ENCODE measurements at places on chromosomes 3 and 15.

DNA sequence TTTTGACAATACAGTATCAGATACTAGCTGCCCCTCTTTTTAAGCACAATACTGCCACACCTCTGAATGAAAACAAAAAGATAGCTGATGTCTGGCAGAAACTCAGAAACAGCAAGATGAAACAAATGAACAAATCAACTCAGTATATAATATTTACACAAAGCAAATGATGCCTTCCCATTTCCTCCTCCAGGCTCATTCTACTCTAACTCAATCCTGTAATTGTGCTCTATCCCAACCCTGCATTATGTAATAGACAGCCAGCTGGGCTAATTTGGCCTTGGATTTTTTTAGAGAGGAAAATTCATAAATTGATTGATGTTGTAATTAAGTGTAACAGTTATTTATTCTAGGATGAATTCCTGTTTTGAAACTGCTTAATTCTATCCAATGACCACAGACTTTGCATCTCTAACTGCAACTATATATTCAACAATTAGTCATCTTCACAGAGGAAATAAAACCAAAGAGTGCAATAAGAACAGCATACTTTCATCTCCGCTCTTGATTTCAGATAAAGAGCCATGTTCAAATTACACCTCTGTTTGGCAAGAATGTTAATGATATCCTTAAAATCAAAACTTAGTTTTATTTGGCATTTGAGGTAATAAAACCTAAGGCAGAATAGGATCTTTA, 6.1 kb downstream of the ATG3 start:
- no peak for DNase-seq

GRCh38 chr3:13517253-13517977, 31.5 kb upstream of the FBLN2 start:
- DNase-seq, result no peak

DNA sequence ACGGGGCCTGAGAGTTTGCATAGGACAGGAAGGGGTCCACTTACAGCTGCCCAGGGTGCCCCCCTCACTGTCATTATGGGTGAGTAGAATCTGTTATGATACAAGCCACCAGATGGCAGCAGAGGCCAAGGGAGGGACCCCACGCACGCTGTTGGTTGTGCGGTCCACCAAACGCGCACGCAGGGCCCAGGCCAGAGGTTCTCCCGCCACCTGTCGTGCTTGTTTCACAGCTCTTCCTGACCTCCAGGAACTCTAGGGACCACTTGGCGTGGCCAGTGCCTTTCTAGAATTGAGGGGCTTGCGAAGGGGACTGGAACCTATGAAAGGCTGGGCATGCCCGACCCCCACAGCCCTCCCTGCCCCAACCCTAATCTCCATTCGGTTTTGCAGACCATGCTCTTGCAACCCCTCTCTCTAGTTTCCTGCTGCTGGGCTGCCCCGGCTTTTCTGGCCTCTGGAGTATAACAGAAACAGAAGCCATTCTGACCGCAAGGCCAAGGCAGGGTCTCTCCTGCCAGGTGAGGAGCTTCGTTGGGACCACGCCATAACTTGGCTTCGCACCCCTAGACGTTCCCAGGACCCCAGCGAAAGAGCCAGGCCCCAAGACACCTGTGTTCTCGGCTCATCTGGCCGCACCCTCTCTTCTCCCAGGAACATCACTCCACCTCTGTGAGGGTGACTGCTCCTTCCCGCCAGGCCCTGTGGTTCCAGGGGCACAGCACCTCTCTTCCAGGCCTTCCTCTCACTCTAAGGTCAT, 46.0 kb downstream of the ALDH1L1 start:
- DNase-seq, result no peak

DNA sequence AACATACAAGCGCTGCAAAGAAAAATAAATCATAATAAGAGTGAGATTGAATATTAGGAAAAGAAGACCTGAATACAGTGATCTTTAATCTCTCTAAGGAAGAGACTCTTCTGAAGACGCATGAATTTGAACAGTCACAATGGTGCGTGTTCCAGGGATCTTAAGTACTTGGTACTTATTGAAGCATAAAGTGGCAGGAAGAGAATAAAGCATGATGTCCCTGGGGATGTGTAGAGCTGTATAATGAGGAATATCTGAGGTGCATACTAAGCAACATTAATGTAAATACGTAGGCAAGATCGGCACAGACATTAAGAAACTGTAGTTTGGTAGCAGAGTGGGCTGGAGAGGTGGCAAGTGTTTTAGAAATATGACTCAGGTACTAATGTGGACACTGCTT, 246.2 kb upstream of the MCTP2 start:
- no peak for DNase-seq

GRCh38 chr15:22839046-22839695, 705 bp downstream of the NIPA2 start:
- DNase-seq, result no peak

DNA sequence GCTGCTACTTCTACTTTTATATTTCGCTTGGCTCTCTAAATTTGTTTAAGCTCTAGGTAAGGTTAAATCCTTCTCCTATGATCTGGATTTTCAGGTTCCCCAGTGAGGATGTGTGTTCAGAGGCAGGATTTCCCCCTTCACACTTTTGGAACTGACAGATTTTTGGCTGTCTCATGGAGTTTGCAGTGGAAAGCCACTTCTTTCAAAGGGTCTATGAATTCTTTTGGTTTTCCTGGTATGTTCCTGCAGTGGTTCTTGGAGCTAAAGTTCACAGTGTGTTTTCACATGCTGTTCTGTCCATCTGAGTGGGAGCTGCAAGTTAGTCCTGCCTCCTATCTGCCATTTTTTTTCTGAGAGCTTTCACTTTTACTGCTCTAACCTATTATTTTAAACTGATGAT, 21.6 kb upstream of the TIGIT start:
- DNase-seq, result no peak

GRCh38 chr3:108133858-108134554, 43.2 kb upstream of the CD47 start:
- DNase-seq, result no peak

DNA sequence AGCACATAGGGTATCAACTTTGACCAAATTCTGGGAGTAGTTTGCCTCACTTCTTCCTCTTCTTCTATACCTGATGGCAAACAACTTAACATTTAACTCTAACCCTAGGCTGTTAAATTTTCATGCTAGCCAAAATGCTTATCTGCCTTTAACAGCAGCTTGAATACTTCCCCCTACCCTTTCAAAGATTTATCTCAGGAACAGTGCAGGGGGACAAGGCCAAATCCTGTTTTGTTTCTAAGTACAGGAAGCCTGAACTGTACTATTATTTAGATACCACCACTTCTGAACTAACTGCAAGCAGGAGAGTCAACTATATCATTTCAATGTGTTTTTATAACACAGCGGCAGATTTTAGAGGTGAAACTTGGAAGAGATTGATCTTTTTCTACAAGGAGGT, 104.0 kb upstream of the CNTN6 start:
- no peak for DNase-seq

DNA sequence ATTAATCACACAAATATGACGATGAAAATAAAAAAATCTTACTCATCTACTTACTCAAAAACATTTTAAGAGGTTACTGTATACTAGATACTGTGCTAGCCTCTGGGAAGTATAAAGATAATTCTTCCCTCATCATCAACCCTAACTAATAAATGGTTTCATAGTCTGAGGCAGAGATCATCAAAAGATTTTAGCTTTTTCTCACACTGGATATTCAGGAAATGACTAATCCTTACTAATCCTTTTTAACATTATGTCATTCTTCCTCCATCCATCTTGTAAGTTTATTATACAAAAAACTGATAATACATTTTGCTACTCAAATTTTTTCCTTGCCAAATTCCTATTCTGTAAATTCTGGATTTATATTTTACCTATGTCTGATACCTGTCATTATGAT, 29.7 kb downstream of the ACAD11 start:
- no peak for DNase-seq

DNA sequence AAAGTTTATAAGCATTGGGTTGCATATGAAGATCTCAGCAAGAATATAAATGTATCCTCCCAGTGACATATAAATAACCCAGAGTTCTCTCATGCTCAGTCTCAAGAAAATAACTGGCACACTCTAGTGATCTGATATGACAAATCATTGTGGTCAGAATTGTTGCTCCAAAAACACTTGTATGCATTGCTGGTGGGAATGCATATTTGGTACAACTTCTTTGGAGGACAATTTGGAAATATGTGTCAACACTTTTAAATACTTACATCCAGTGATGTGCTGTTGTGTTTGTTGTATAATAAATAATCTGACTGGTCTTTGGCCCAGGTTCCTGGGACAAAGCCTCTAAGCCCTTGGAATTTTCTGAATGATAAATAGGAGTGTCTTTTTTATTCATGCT, 66.7 kb upstream of the STT3B start:
- no peak for DNase-seq

- DNase-seq, result no peak
Observed at GRCh38 chr3:48552111-48552951, 4.3 kb downstream of the PFKFB4 start.

DNA sequence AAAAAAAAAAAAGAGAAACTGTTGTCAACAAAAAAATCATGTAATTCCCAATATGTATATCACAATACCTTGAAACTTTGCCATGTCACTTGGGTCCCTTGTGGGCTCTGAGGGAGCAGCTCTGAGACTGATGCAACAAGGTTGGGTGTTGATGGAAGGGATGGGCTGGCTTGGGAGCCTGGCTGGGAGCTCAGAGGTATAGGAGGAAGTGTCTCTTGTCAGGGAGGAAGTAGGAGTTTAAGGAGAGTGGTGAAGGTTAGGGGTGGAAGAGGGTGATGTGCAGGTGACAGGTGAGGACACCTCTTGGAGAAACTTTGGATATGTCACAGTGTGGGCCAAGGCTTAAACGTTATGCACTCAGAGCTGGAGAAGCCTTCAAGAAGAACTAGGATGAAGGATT, 2.0 kb upstream of the TM6SF1 start:
- no peak for DNase-seq

DNA sequence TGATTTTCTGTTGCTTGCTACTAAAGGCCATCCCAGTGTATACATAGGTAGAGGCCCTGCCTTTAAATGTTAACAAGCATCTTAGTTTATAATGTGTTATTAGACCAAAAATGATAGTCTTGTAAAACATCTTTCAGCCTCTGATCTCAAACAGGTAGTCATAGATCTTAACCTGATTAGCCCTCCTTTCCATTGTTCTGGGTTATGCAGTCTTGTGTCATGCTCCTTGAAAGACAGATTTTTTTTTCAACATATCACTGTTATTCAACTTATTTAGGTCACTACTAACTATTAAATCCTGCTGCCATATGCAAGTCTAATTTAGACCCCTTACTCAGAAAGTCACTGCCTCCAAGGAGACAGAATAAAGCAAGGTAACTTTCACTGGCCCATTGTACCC, 19.1 kb upstream of the CLDN16 start:
- no peak for DNase-seq

- DNase-seq, result no peak
Observed at GRCh38 chr3:44510000-44510368, 32.5 kb upstream of the ZNF445 start.

Data from stimulated activated CD4-positive, alpha-beta T cell treated with anti-CD3 and anti-CD28 coated beads, Interleukin-12 subunit alpha, Interleukin-12 subunit beta, amount 100 ng/mL, for 24 hours (primary cell).